Fibroblast of skin of right biceps (primary cell): ENCODE measurements at places on chromosomes 6 and 20.

DNA sequence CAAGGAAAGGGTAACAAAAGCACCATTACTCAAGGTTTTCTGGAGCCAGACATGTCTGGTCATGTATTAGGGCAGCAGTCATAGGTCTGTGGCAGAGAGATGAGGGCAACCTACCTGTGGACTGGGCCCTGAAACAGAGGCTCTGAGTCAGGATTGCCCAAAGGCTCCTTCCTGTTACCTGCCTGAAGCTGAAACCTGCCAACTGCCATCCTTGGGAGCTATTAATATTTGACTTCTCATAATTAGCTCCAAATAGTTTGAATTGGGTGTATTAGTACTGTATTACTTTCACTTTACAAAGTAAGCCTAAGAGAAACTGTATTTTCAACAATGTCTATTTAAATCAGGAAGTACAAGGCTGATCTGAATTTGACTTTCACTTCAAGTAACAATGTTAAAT, 72.0 kb upstream of the TBX18 start:
- DNase-seq: no peak

GRCh38 chr6:152124429-152125074, 317.1 kb downstream of the ESR1 start:
- DNase-seq: peak; percentile 55

DNA sequence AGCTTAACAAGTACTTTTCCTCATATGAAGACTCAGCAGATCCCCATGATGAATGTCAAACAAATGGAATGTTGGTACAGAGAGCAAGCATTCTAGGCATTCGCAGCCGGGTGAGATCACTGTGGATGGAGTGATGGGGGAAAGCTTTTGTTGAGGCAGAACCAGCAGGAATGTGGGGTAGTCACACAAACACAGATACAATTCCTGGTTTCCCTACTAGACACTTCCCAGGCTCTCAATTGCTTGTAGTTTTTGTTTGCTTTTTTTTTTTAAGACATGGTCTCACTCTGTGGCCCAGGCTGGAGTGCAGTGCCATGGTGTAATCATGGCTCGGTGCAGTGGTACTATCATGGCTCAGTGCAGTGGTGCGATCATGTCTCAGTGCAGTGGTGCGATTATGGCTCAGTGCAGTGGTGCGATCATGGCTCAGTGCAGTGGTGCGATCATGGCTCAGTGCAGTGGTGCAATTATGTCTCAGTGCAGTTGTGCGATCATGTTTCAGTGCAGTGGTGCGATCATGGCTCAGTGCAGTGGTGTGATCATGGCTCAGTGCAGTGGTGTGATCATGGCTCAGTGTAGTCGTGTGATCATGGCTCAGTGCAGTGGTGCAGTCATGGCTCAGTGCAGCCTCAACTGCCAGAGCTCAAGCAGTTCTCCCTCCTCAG, 15.4 kb upstream of the IER3 start:
- peak; percentile 99 for DNase-seq

DNA sequence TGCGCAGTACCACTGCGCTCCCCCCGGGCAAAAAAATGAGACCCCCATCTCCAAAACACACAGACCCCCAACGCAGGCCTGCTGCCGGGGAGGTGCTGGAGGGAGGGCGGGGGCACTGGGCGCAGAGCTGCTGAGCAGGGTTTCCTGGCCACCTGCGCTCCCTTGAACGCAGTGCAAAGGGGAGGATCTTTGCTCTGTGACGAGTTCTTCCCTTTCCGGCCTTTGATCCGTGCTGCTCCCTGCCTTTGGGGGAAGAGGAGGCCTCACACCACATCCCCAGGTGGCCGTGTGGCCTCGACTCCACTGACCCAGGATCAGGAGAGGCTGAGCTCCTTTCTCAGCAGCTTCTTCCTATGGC, 8.9 kb upstream of the COL20A1 start:
- no peak for DNase-seq

DNA sequence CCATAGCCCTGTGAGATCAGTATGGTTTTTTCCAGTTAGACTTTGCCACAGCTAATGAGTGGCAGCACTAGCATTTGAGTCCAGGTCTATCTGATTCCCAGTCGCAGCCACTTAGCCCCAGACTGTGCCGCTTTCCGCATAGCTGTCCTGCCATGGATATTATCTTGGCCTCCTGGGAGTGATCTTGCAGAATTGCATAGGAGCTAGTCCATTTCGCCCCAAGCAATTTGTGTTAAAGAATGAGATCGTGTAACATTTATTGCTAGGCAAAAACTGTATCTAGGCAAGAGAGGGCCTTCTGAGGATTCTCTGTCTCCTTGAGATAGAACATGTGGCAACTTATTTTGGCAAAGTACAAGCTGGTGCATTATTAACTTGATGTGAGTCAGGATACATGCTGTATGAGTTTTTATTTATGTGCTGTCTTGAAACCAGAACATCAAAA, 74.2 kb downstream of the EZR start:
- DNase-seq: no peak
